Urinary bladder (tissue), 4 donors: ENCODE measurements at places on chromosomes 3 and 15. TPM values are rescaled to one million over a fixed set of nuclear protein-coding genes. Genes with fewer than 3 reads are reported as not detected.

DZIP3 gene
- polyA plus RNA-seq, result 8.2 TPM

ARNT2 gene
- 6.3 TPM for polyA plus RNA-seq

GRCh38 chr3:195870442-195870841, 37.9 kb downstream of the TNK2 start:
- no peak for DNase-seq

DNA sequence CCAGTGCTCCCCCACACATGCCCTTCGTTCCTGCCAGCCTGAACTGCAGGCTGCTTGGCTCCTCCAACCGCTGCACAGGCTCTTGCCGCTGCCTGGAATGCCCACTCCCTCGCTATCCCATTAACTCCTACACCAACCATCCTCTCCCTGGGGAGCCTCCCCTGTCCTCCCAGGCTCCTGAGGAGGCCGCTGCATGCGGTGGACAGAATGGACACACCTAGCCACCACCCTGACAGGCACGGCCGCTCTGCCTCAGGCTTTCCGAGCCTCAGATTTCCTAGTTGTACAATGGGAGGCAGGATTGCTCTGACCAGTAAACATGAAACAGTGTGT, 2.3 kb downstream of the PLXNB1 start:
- DNase-seq, result no peak

GRCh38 chr15:90060797-90061196, 41.5 kb downstream of the IDH2 start:
- DNase-seq, result no peak
